ENCODE measurements at places on chromosomes 4 and X.

DNA sequence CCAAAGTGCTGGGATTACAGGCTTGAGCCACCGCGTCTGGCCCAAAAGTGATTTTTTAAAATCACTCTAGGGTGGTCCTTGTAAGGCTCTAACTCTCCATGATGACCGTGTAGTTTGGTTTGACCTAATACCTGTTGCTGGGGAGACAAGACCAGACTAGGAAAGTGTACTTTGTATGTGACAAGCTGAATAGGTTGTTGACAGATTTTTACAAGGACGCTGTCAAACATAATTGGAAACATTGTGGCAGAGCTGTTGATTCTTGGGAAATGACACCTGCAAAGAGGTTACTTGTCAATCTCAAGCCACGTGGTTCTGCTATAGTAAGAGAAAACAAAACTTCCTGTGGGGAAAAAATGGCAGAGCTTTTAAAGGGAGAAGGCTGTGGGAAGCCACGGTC lies 802.4 kb upstream of the HS3ST1 start:
- no peaks in the 10 kb centered on the region for H3K4me1 ChIP-seq
- no peak for DNase-seq
- no peak overlapping the region for H3K27ac ChIP-seq
- H3K27me3 ChIP-seq: no peaks in the 10 kb centered on the region
- no peak overlapping the region for H3K4me3 ChIP-seq

GRCh38 chrX:40936827-40937226 lies 148.4 kb upstream of the USP9X start:
- no peak overlapping the region for H3K4me3 ChIP-seq
- H3K27me3 ChIP-seq: no peaks in the 10 kb centered on the region
- no peaks in the 10 kb centered on the region for H3K4me1 ChIP-seq
- DNase-seq: no peak

DNA sequence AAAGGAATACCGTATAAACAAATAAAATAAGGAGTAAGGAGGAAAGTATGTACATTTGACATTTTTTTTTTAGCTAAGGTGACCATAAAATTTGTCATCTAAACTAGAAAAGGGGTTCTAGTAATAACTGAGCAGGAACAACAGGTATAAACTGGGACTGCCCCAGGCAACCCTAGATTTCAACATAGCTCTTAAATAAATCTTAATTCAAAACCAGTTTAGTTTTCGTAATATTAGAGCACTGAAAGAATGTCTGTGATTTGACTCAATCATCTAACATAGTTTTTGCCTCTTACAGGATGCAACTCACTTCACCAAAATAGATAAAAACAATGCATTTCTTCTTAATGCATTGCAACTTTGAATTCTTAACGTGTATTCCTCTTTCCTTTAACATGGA lies 257.7 kb downstream of the ADAMTS3 start:
- no peak overlapping the region for H3K4me3 ChIP-seq
- DNase-seq: no peak
- H3K4me1 ChIP-seq: peaks cover 23% of the 10 kb centered on the region
- no peaks in the 10 kb centered on the region for H3K27me3 ChIP-seq
- peak overlapping the region; percentile 60 for H3K27ac ChIP-seq
- H3K36me3 ChIP-seq: no peaks in the 10 kb centered on the region

DNA sequence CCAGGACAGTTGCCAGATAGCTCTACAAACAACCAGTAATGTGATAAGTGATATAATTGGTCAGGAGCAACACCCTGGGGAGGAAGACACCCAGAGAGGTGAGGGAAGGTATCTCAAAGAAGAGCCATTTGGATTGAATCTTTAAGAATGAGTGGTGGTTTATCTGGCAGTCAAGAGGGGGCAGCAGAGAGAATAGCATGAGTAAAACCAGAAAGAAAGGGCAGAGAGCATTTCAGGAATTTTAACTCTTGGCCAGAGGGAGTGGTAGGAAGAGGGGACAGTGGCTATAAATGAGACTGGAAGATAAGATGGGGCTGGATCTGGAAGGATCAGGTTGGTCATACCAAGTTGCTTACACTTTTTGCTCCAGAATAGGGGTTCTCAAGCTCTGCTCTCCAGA lies 5.9 kb upstream of the SEPTIN6 start:
- DNase-seq: no peak
- no peaks in the 10 kb centered on the region for H3K27me3 ChIP-seq
- H3K36me3 ChIP-seq: no peaks in the 10 kb centered on the region
- H3K27ac ChIP-seq: no peak overlapping the region
- H3K4me3 ChIP-seq: no peak overlapping the region
- no peaks in the 10 kb centered on the region for H3K4me1 ChIP-seq

DNA sequence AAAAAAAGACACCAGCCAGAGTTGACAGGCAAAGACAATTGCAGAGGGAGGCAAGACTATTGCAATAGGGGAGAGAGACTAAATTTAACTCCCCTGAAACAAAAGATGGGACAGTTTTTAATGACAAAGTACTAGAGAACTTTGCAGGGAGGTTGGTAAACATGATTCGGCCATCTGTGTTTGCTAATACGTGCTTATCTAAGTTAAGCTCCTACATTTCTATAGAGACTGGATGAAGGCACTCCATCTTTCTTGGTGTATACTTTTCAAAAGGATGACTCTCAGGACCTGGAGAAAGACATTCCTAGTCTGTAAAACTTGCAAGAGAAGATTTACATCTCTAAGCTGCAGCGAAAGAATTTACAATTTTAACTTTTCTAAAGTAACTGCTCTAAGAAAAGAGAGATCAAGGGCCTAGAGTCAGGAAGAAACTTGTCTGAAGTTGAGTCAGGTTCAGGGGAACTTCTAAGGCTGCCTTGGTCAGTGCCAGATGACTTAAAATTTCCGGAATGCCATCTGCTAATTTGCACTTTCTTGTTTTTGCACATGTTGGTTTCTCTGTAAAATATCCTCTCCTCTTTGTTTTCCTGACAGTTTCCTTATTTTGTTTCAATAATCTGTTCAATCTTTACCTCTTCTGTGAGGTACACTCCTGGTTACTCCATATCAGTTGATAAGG lies 10.6 kb downstream of the ADAM29 start:
- no peak for DNase-seq
- no peaks in the 10 kb centered on the region for H3K27me3 ChIP-seq
- H3K4me1 ChIP-seq: no peaks in the 10 kb centered on the region
- H3K27ac ChIP-seq: no peak overlapping the region

GRCh38 chr4:13476915-13477314 lies 7.2 kb downstream of the RAB28 start:
- H3K4me1 ChIP-seq: peaks cover 2% of the 10 kb centered on the region
- no peak overlapping the region for H3K27ac ChIP-seq
- H3K4me3 ChIP-seq: no peak overlapping the region
- H3K36me3 ChIP-seq: no peaks in the 10 kb centered on the region
- DNase-seq: no peak

- H3K27me3 ChIP-seq: no peaks in the 10 kb centered on the region
- H3K36me3 ChIP-seq: no peaks in the 10 kb centered on the region
- no peak overlapping the region for H3K4me3 ChIP-seq
- no peaks in the 10 kb centered on the region for H3K4me1 ChIP-seq
- DNase-seq: no peak
- no peak overlapping the region for H3K27ac ChIP-seq
These were observed 73.9 kb downstream of the QRFPR start for GRCh38 chr4:121306931-121307330.

- H3K4me3 ChIP-seq: no peak overlapping the region
- no peaks in the 10 kb centered on the region for H3K4me1 ChIP-seq
- H3K27me3 ChIP-seq: no peaks in the 10 kb centered on the region
- H3K36me3 ChIP-seq: no peaks in the 10 kb centered on the region
These were observed 1835.8 kb upstream of the TENM3 start for GRCh38 chr4:180407275-180407885.

DNA sequence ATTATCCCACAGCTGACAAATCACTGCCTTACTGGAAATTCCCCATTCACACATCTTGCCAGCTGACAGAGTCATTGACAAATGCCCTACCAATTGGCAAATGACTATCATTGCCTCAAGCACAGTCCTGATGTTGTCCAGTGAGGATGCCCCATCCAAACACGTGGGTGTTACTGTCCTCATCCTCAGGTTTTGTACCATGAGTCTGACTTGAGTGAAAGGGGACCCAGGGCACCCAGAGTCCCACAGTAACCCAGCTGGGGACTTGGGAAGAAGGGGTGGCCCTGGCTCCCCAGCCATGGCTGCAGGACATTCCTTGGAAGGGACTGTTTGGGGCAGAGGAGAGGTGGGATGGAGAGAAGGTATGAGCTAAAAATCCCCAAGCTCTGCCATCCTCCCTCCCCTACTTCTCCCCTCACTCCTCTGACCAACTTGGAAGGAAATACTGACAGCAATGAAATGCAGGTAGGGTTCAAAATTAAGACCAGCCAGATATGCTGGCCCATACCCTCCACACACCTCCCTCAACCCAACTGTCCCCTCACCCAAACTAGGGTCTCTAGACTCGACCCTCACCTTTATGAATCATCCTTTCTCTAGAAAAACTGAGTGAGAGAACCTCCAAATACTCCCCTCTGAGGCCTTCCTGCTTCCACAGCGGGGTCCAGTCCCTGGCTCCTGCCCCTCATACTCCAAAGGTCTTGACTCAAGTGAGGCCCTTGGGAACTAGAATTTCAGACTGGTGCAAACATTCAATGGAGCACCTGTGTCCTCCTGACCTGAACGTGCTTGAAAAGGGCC lies 5.1 kb downstream of the TIMP1 start:
- H3K36me3 ChIP-seq: no peaks in the 10 kb centered on the region
- no peaks in the 10 kb centered on the region for H3K4me1 ChIP-seq
- no peaks in the 10 kb centered on the region for H3K27me3 ChIP-seq
- H3K4me3 ChIP-seq: no peak overlapping the region

- no peak overlapping the region for H3K4me3 ChIP-seq
- no peaks in the 10 kb centered on the region for H3K4me1 ChIP-seq
- H3K27ac ChIP-seq: no peak overlapping the region
- no peaks in the 10 kb centered on the region for H3K36me3 ChIP-seq
- H3K27me3 ChIP-seq: no peaks in the 10 kb centered on the region
These were observed 271.2 kb upstream of the TENM3 start for GRCh38 chr4:181971973-181972372.

DNA sequence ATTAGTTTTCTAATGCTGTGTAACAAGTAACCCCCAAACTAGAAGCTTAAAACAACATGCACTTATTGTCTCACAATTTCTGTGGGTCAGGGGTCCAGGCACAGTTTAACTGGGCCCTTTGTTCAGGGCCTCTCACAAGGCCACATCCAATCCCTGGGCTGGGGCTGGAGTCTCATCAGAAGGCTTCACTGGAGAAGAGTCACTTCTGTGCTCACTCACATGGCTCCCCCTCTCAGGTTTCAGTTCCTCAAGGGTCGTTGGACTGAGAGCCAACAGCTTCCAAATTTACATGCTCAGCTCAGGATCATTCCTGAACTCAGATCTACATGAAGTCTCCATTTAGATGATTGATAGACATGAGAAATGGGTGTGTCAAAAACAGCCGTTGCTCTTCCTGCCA lies 77.1 kb downstream of the EVC start:
- no peak for DNase-seq
- no peaks in the 10 kb centered on the region for H3K4me1 ChIP-seq
- H3K27me3 ChIP-seq: no peaks in the 10 kb centered on the region
- H3K4me3 ChIP-seq: no peak overlapping the region
- peaks cover 5% of the 10 kb centered on the region for H3K36me3 ChIP-seq

- no peak overlapping the region for H3K4me3 ChIP-seq
- no peaks in the 10 kb centered on the region for H3K36me3 ChIP-seq
- no peak overlapping the region for H3K27ac ChIP-seq
- H3K4me1 ChIP-seq: no peaks in the 10 kb centered on the region
- H3K27me3 ChIP-seq: no peaks in the 10 kb centered on the region
- DNase-seq: no peak
These were observed 36.5 kb upstream of the RASL11B start for GRCh38 chr4:52825460-52826090.

DNA sequence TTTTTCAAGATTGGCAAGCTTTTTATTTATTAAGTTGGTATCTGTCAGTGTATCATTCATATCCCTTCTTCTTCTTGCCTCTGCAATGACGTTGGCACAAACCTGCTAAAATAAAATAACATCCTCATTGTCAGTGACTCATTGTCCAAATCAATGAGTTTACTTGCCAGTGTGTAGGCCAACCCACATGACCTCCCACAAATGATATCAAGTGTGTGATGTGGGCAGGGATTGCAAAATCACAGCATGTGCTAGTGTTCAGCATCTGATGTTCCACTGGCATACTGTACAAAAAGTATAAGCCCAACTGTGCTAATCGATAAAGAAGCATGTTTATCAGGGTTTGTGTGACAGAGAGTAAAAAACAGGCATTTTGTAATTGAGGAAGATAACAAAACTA lies 25.5 kb downstream of the GPAT3 start:
- no peak overlapping the region for H3K4me3 ChIP-seq
- no peaks in the 10 kb centered on the region for H3K36me3 ChIP-seq
- H3K4me1 ChIP-seq: no peaks in the 10 kb centered on the region
- H3K27me3 ChIP-seq: no peaks in the 10 kb centered on the region
- DNase-seq: peak; percentile 33

- no peak within 1 kb of the TSS for H3K27ac ChIP-seq
- peak within 1 kb of the TSS; percentile 54 for H3K4me3 ChIP-seq
- peaks cover 4% of the 10 kb centered on the region for H3K4me1 ChIP-seq
- H3K36me3 ChIP-seq: no peaks in the 10 kb centered on the region
- no peaks in the 10 kb centered on the region for H3K27me3 ChIP-seq
These were observed at the start of gene ABCG2 for GRCh38 chr4:88158489-88159228. TSS of gene ABCG2 (minus strand) at chr4:88158639. CDS start at chr4:88139995, 18,644 bp downstream.

DNA sequence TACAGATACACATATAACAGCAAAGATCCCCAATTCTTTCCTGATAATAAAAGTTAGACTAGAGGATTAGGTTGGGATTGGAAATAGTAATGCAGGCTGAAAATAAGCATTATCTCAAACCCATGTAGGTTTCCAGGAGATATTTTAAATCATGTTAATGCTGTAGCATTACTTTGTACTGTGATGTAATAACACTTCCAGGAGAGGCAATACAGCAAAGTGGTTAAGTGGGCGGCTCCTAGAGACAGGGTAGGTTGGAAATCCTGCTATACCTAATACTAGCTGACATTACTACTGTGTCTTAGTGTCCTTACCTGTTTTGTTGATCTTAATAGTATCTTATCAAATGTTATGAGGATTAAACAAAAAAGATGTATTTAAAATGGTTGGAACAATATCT lies 9.6 kb downstream of the PAICS start:
- no peak for DNase-seq
- no peaks in the 10 kb centered on the region for H3K27me3 ChIP-seq
- H3K4me3 ChIP-seq: no peak overlapping the region
- peaks cover 8% of the 10 kb centered on the region for H3K36me3 ChIP-seq
- H3K4me1 ChIP-seq: no peaks in the 10 kb centered on the region

GRCh38 chr4:186121057-186121456 lies 16.6 kb downstream of the FAM149A start:
- H3K4me1 ChIP-seq: no peaks in the 10 kb centered on the region
- no peak for DNase-seq
- no peak overlapping the region for H3K4me3 ChIP-seq
- H3K27ac ChIP-seq: no peak overlapping the region

- no peak overlapping the region for H3K27ac ChIP-seq
- no peaks in the 10 kb centered on the region for H3K27me3 ChIP-seq
- no peaks in the 10 kb centered on the region for H3K36me3 ChIP-seq
These were observed 57.0 kb downstream of the DCAF8L1 start for GRCh38 chrX:27924261-27924660.

Data from tibial artery (tissue), 4 donors.